ENCODE measurements at places on chromosomes 5 and 9.
A peak's percentile ranks its signal among the peaks of the same experiment; 100 is the strongest.

- DNase-seq, result peak; percentile 74
Measured at GRCh38 chr9:130927995-130928900, 10.8 kb downstream of the FIBCD1 start.

GRCh38 chr5:96402500-96402899 lies 30.5 kb downstream of the PCSK1 start:
- no peak for DNase-seq

DNA sequence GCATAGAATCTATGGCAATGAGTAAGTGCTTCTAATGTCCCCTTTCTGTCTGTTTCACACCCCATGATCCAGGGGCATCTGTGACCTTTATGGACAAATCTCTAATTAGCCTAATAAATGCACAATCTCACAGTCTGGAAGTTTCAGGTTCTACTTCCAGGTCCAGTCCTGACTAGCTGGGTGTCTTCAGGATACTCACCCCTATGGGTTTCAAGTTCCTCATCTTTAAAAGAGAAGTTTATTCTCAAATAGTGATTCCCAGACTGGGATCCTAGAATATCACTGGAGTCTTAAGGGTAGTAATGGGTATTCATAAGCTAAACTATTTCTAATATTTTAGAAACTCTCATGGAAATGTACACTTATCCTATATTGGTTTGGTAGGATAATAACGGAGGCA lies 77.2 kb upstream of the ABCA1 start:
- DNase-seq, result no peak

- peak; percentile 29 for DNase-seq
Measured at GRCh38 chr5:55621229-55621628, 86.5 kb upstream of the PLPP1 start.

- peak; percentile 88 for DNase-seq
Measured at GRCh38 chr5:123610665-123611405, 98.9 kb downstream of the CSNK1G3 start.

DNA sequence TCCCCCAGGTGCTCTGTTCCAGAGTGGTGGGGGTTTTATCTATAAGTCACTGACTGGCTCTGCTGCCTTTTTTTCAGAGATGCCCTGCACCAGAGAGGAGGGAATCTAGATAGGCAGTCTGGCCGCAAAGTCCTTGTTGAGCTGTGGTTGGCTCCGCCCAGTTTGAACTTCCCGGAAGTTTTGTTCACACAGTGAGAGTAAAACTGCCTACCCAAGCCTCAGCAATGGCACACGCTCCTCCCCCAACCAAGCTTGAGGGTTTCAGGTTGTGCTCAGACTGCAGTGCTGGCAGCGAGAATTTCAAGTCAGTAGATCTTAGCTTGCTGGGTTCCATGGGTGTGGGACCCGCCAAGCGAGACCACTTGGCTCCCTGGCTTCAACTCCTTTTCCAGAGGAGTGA lies 1428.6 kb downstream of the MAT2B start:
- no peak for DNase-seq

DNA sequence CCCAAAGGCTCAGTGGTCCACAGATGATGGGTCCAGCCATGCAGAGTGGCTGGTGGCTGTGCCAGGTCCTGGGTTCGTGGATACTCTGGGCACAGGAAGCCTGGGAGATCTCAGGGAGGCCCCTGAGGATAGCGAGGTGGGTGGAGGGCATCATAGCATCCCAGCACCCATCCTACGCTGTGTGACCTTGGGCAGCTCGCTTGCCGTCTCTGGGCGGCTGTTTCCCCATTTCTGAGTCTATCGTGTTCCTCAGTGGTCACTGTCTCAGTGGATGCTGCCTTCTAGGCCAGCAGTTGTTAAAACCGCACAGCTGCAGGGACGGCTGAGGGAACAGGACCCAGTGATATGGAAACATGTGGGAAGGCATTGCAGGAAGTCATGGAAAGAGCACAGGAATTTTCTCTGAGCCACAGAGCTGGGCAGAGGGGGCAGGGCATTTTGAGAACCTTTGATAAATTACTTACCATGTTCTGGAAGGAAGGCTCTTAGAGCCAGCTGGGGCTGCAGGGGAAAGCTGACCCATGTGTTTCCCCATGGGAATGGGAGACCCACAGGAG lies 86.4 kb upstream of the COL5A1 start:
- peak; percentile 28 for DNase-seq

GRCh38 chr5:141777130-141777529 lies 95.1 kb upstream of the ARAP3 start:
- DNase-seq, result no peak

All from fibroblast of pulmonary artery (primary cell).